Islet precursor cell (in vitro differentiated cells): ENCODE measurements at places on chromosomes 1 and 21.

- DNase-seq = peak; percentile 28
Observed at GRCh38 chr1:29586991-29587745, 350.8 kb downstream of the PTPRU start.

- no peak for DNase-seq
Observed at GRCh38 chr1:218809625-218810024, 364.1 kb upstream of the LYPLAL1 start.

DNA sequence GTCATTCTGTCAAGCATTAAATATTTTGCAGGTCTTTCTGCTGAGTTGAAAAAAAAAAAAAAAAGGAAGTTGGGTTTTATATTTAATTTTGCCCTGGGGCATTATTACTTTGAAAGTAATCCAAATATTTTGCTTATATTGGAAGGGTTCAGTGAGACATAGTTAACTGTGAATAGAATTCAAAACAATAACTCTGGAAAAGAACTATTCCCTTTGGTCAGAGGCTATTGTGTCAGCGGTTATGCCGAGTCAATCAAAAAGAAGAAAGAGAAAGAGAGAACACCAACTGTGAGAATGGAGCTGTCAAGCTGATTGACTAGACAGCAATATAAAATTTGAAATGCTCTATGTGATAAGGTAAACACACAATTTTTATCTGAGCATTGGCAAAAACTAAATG lies 761.7 kb downstream of the ADGRL2 start:
- no peak for DNase-seq

- DNase-seq = no peak
Observed at GRCh38 chr21:41839387-41840000, 39.6 kb downstream of the PRDM15 start.

DNA sequence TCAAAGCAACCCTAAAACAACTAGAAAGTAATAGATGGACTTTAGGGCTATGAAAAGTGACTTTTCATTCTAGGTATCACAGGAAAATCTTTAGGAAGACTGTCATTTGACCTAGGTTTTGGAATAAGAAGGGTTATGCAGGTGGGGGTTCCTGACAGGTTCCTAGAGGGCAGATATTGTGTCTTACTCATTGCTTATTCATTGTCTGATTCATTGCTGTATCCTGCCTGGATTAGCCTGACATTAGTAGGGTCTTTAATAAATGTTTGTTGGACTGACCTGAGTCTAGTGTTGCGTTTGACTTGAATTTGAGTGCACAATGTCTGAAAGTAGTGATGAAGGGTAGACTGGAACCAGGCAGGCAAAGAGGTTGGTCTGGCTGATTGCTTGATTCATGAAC lies 6.0 kb downstream of the FNBP1L start:
- DNase-seq = no peak

- DNase-seq = peak; percentile 77
Observed at GRCh38 chr1:167722152-167722869, 529 bp downstream of the MPZL1 start.
